ENCODE measurements at places on chromosomes 1 and 21.

GRCh38 chr1:40411843-40412242 is 38.3 kb downstream of the SMAP2 start:
- no peak for DNase-seq

DNA sequence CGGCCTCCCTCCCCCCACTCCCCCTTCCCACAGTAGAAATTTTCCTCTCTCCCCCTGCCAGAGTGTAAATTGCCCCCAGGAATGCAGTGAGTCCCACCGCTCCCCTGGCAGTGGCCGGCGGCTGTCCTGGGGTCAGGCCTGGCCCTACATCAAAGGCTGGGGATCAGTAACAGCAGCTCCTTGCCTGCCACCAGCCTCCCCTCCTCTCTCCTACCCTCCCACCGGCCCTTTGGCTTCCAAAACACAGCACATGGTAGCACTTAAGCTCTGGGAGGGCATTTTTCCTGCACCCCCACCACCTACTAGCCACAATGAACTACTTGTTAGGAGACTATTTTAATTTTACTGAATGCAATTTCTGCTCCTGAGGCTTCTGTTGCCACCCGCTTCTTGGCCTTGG is 9.0 kb upstream of the COL8A2 start:
- no peak for DNase-seq

DNA sequence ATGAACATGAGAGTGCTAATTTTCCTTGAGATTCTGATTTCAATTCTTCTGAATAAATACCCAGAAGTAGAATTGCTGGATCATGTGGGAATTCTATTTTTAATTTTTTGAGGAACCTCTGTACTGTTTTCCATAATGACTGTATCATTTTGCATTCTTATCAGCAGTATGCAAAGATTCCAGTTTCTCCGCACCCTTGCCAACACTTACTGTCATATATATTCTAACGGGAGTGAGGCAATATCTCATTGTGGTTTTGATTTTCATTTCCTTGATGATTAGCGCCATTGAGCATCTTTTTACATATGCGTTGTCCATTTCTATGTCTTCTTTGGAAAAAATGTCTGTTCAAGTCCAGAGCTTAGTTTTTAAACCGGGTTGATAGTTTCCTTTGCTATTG is 33.2 kb downstream of the VCAM1 start:
- DNase-seq: no peak

GRCh38 chr1:42145764-42146625 is 7.2 kb upstream of the GUCA2B start:
- DNase-seq: no peak

GRCh38 chr21:36825658-36826057 is 126.7 kb downstream of the SIM2 start:
- no peak for DNase-seq

GRCh38 chr1:32963746-32964460 is 706 bp downstream of the RNF19B start:
- peak; percentile 70 for DNase-seq

DNA sequence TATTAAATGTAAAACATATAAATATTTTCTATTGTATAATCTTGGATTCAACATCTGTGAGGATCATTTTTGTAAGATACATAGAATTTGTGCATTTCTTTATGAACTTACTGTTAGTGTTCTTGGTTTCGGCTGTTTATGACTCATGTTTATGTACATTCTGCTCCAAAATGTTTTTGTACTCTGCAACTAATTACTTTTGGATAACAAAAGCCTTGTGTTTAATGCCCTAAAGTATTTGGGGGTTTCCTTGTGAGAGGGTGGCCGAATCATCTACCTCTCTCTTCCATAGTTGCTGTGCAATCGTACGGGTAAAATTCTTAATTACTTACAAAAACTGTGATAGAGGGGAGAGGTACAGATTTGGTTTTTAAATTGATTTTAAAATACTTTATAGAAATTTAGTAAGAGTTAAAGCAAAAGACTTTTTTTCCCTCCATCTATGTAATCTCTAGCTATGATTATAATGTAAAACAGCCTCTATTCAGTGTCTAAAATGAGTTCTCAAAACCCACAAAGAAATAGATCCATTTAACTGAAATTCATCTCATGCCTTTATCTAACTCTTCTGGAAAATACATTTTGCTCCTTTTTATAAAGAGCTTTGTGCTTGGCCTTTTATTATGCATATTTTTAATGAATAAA is 38.7 kb upstream of the LRRC8C start:
- DNase-seq: peak; percentile 71

GRCh38 chr1:235075777-235076308 is 52.8 kb downstream of the TOMM20 start:
- no peak for DNase-seq

- peak; percentile 95 for DNase-seq
Observed at GRCh38 chr21:38773099-38774061, 32.3 kb upstream of the ETS2 start.

- no peak for DNase-seq
Observed at GRCh38 chr1:56561227-56562019, 17.9 kb downstream of the PLPP3 start.

DNA sequence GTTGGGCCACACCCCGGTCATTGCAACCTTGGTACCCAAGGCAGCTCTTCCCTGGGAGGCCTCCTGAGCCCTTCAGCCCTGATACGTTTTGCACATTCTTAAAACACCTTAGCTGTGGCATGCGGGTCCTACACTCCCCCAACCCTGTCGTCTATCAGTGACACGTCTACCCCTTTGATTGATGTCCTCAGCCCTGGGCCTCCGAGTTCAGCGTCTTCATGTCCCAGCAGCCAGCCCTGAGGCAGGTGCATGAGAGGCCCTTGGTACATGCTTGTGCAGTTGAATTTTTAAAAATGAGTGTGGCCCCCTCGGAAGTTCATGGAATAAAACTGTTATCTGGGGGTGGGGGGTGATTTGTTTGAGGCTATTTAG is 38.9 kb upstream of the ADARB1 start:
- no peak for DNase-seq

- no peak for DNase-seq
Observed at GRCh38 chr1:210323957-210324356, 4.7 kb upstream of the HHAT start.

DNA sequence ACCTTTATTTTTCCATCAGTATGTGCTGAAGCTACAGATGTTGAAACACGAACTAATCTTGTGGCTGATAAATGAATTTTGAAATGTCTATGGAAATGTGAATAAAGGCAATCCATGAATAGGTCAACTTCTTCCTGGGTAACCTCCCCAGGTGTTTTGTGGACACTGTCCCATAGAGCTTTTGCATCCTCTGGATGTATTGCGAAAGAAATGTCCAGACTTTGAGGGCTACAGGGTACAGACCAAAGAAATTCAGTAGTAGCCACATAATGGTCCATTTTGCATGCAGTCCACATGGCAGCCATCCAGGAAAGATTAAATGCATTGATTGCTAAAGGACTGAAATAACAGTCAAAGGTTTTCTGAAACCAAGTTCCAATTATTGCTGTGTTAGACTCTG is 21.5 kb upstream of the DARS2 start:
- DNase-seq: peak; percentile 7

DNA sequence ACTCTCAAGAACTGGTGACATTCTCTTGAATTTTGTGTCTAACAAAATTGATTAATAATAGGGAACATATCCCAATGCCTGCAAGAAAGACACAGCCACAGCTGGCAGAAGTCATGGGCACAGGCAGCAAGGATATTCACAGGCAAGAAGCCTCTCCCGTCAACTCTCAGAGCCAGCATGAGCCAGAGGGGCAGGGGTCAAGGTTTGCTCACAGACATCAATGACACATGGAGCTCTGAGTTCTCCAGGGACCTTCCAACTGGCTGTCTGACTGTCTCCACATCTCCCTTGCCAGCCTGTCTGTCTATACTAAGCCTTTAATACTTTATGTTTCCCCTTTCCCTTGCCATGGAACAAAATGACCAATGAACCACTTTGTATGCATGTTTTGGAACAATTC is 101.5 kb upstream of the RAB4A start:
- no peak for DNase-seq

GRCh38 chr21:44527156-44527982 is 12.6 kb downstream of the KRTAP10-1 start:
- no peak for DNase-seq

- peak; percentile 73 for DNase-seq
Observed at GRCh38 chr1:192010406-192010805, 147.9 kb upstream of the RGS18 start.

DNA sequence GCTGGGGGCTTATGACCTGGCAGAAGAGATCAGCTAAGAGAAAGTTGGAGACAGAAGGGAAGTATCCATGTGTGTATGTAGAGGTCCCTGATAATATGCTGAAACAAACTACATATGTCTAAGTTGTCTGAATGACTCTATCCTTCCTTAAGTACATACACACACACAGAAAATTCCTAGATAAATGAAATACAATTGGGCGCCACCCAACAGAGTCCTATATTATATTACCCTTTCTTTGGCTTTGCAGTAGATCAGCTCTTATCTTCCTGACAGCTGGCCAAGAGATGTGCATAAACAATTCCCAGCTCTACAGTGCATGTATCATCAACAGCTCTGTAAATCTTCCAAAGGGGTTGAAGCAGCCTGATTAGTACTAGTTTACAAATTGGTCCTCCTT is 40.1 kb downstream of the SORT1 start:
- no peak for DNase-seq

- peak; percentile 66 for DNase-seq
Observed at GRCh38 chr1:156118177-156118868, 3.8 kb downstream of the LMNA start.

GRCh38 chr21:23664193-23664694 is 1943.0 kb downstream of the MRPL39 start:
- DNase-seq: no peak

DNA sequence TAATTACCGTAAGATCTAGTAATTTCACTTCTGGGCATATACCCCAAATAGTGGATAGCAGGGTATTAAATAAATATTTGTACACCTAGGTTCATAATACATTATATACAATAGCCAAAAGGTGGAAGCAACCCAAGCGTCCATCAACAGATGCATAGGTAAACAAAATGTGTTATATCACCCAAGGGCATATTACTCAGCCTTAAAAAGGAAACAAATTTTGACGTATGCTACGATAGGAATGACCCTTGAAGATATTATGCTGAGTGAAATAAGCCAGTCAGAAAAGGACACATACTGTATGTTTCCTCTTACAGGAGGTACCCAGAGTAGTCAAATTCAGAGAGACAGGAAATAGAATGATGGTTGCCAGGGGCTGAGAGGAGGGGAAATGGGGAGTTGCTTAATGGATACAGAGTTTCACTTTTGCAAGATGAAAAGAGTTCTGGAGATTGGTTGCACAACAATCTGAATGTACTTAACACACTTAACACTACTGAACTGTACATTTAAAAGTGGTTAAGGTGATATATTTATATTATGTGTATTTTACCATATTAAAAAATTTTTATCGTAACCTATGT is 36.6 kb upstream of the KCTD3 start:
- DNase-seq: no peak

DNA sequence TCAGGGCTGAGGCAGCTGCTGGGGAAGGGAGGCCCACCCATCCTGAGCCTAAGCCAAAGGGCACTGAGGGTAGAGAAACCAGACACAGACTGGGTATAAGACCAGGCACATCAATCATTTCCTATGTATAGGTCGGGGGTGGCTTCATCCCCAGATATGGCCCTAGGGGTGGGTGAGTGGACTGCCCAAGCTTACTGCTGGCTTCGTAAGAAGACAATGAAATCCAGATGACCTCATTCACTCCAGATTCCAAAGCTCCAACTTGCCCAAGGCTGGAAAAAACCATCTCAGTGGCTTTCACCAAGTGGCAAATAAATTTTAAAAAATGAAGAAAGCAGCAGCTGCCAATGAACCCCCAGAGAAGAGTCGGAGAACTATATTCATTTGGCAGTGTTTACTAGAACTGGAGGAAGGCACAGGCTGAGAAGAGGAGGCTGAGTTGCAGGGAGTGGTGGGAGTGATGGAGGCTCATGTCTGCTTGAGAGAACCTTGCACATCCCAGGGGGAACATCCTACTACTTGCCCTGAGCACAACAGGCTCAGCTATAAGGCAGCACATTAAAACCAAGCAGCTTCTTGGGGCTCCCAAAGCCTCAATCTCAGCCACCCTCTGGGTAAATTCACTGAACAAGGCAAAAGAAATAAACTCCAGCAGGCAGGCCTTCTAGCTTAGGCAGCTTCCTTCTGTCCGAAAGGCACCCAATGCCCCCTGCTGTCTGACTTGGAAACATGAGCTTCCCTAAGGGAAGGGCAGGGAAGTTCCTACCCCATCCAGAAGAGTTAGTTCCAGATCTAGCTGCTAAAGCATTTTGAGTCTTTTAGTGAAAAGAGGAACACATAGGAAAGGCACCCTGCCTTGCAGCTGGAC is 14.1 kb downstream of the PEA15 start:
- peak; percentile 84 for DNase-seq

DNA sequence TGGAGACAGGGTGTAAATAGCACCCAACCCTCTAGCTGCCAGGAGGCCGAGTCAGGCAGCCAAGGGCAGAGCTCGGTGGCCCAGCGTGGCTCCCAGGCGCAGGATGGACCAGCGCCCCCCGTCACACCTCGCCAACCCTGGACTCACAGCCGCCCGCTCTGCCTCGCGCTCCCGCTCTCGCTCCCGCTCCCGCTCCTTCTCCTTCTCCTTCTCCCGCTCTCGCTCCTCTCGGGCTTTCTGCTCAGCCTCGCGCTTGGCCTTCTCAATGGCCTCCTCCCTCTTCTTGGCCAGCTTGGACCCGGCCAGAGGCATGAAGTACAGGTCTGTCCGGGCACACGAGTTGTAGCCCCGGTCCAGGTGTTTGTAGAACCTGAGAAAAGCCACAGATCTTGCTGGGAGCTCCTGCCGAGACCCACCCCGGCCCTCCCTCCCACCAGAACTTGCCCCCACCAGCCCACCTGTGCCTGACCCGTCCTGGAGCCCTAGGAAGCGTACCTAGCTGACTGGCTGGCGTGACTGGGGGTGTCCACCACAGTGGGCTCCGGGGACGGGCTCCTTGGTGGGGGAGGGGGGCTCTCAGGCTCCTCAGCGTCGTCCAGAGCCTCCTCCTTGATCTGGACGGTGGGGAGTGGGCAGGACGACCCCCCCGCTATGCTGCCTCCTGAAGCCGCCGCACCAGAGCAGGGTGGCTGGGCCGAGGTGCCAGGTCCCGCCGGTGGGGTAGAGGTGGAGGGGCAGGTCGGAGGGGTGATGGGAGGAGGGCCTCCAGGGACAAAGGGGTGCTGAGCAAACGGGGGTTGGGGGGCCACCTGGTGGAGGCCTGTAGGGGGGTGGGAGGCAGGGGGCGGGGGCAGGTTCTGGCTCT is 41.9 kb downstream of the SLC45A1 start:
- DNase-seq: no peak

DNA sequence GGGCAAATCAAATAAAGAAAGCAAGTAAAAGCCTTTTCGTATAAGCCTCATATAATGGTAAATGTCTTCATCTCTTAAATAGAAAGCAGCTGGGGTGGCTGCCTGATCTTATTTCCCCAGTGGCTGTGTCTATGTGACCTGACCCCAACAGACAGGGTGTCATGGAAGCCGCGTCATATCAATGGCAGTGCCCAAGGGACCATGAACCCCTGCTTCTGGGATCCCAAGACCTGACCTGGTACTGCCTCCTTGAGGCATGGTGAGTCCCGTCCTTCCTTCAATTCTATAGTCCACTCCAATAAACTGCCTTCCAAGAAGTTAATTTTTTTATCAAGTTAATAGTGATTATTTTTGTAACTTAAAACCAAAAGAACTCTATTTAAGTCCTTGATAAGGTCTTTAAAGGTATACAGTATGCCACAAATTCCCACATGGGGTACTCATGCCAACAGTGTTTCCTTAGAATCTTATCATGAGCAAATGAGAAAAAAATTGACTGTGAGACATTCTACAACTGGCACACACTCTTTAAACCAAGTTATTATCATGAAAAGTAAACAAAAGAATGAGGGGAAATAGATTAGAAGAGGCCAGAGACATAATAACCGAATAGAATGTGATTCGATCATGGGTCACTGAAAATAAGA is 104.6 kb downstream of the ADSS2 start:
- peak; percentile 19 for DNase-seq
